ENCODE measurements at places on chromosomes 3 and 15. TPM values are rescaled to one million over a fixed set of nuclear protein-coding genes. Genes with fewer than 3 reads are reported as not detected.

The LYZL4 gene
- not detected for total RNA-seq

The RASGRP1 gene
- not detected for total RNA-seq

The SLC22A14 gene
- total RNA-seq, result not detected

The GOLGA8H gene
- not detected for total RNA-seq

The OXTR gene
- 150 TPM for total RNA-seq

The GOLGA8S gene
- total RNA-seq, result not detected

The PDZRN3 gene
- total RNA-seq, result 71.9 TPM

The ROPN1 gene
- total RNA-seq, result not detected

The TRIM42 gene
- not detected for total RNA-seq

The PP2D1 gene
- not detected for total RNA-seq

The SENP7 gene
- 6.1 TPM for total RNA-seq

The CLDN16 gene
- total RNA-seq, result not detected

DNA sequence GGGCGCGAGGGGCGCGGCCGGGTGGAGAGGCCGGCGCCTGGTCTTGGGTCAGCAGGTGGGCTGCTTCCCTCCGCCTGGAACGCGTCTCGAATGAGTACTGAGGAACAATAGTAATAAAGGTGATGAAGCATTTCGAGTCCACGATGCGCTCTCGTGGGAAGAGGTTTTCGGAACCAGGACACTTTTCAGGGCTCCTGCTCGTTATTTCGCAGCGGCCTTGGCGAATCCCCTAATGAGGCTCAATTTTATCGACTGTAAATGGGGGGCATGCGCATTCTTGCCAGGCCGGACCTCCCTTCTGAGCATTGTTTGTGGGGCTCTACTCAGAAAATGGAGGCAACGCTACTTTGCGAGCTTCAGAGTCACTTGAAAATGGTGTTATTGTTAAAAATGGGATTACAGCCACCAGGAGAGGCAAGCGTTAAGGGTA, 1.2 kb downstream of the NR2C2 start:
- DNase-seq, result no peak

DNA sequence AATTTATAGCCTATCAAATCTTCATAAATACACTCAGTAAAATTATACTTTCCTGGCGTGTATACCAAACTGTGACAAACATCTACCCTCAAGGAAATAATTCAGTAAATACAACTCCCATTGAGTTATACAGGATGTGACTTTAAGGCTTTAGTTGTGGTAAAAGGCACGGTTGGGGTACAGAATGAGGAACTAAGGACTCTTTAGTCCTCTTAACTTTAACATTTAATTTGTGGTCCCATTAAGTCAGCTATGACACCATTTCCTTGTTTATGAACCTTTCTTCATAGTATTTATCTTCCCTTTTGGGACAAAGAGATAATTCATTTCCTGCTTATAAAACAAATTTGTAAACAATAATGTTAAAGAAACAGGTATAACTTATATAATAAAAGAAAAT, 30.2 kb downstream of the IFT80 start:
- no peak for DNase-seq

DNA sequence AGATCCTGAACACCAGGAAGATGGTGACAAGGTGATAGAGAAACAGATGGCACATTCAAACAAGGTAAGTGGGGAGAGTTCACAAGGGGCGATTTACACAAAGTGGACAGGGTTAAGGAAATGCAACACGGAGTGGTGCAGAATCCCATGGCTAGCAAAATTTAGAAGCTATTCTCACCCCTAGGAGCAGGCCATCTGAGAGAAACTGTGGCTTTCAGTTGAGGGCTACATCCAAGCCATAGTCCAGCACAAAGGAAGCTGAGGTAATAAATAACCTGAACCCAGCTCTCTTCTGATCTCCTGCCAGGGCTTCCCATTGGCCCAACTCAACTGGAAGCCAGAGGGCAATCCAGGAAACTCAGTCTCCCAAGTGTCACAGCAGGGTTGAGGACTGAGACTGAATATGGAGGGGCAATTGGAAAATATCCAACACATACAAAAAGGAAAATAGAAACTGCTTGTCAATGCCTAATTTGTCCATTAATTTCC, 1.2 kb upstream of the ZNF445 start:
- no peak for DNase-seq

DNA sequence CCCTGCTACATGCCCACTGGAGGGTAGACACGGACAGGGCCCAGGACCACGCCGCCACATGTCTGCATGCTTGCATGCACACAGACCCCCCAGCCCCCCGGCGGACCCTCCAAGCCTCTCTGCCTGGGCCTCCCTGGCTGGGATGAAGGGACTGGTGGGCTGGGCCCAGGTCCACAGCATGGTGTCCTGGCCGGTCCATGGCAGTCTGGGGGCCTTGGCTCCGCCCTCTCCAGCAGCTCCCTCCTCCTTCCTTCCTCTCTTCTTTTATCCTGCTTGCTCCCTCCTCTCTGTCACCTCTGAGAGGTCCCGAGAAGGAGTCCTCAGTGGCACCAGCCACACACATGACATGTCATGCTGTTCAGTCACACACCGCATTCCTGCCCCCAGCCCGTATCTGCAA, 24.5 kb downstream of the DUSP7 start:
- DNase-seq, result no peak

- DNase-seq, result no peak
Measured at GRCh38 chr15:66646308-66646707, 55.7 kb upstream of the SMAD6 start.

DNA sequence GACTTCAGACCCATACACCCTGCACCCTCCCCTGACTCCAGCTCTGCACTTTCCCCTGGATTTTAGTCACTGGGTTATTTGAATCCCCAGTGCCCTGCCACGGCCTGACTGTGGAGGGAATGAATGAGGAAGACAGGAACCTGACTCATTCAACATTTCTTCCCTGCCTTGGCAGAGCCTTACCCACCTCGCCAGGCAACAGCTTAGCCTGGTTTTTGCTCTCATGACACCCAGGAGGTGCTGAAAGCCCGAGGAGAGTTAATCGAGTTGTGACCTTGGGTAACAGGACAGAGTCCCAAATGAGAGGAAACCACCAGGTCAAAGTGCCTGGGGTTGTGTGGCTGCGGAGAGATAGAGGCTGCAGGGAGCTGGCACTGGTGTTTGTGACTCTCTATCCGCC, 128.3 kb downstream of the SMAD6 start:
- no peak for DNase-seq

DNA sequence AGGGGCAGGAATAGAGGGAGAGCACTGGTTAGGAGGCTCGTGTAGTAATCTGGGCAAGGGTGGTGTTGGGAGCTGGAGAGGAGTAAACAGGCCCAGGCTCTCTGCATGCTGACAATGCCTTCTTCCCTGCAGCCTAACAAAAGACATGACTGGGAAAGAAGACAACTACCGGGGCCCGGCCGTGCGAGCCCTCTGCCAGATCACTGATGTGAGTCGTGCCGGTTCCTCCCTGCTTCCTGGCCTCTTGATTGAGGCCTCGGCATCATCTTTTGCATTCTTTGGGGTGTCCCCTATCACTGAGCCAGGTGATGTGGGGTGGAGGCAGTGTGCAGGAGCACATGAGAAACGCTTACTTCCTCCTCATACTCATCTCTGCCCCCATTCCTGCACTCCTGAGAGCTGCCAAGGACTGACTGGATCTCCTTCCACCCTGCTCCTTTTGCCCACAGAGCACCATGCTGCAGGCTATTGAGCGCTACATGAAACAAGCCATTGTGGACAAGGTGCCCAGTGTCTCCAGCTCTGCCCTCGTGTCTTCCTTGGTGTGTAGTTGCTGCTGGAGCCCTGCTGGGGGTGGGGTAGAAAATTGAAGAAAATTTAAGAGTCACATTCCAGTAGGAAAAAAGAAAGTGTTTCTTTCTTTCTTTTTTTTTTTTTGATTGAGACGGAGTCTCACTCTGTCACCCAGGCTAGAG, 5.3 kb downstream of the COPG1 start:
- no peak for DNase-seq

DNA sequence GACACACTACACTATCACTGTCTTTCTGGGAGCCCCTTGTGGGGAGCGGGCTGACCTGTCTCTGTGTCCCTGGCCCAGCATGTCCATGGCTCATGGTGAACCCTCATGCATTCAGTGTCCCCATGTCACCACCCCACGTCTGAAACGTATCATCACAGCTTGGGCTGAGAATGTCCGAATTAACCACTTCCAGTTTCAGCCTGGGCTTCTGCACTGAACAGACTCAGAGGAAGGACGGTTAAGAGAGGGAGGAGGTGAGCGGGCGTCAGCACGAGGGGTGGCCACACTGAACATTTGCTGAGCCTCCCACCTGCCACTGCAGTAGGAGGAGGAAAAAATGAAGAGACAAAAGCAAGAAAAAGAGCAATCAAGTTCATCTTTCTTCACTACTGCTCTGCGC, 30.5 kb downstream of the ATP2B2 start:
- DNase-seq, result no peak

GRCh38 chr15:98034731-98035130, 74.2 kb downstream of the ARRDC4 start:
- DNase-seq, result no peak

DNA sequence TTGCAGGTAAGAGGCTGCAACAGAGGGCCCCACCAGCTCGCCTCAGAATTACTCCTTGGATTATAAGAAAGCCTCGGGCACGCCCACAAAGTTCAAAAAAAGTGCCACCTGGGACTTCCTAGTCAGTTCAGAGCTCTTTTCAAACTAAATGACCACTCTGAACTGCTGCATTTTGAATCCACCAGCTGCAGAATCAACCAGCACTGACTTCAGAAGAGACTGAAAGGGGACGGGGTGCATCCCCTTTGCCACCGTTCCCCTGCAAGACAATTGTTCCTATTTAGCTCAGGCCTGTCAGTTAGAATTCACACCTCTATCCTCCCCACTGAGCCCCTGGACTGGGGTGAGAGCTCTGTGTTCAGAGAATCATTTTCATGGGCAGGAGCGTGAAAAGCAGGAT, 181.4 kb upstream of the GADL1 start:
- DNase-seq, result no peak

- no peak for DNase-seq
Measured at GRCh38 chr3:106088304-106088703, 219.5 kb upstream of the CBLB start.

DNA sequence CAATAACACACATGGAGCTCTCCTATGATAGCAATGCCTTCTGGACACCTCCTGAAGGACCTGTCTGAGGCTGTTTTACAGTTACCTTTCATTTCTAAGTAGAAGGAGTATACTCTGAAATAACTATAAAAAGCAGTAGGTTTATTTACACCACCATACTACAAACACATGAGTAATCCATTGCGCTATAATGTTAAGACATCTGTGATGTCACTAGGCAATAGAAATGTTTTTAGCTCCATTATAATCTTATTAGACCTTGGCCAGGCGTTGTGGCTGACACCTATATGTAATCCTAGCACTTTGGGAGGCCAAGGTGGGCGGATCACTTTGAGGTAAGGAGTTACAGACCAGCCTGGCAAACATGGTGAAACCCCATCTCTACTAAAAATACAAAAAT, 24.7 kb downstream of the PXK start:
- no peak for DNase-seq

All from ascending aorta (tissue), 2 donors.